Natural killer cell treated with Interleukin-12 subunit alpha and Interleukin-12 subunit beta and Interleukin-15 and Interleukin-18, amount 100 ng/mL, for 72 hours (primary cell): ENCODE measurements at places on chromosomes 2 and 18. TPM values are rescaled to one million over a fixed set of nuclear protein-coding genes. Genes with fewer than 3 reads are reported as not detected.

The GALNT14 gene
- 1.3 TPM for total RNA-seq

- no peak for DNase-seq
- H3K4me1 ChIP-seq = peaks cover 24% of the 10 kb centered on the region
- peaks cover 60% of the 10 kb centered on the region for H3K36me3 ChIP-seq
- H3K27ac ChIP-seq = peak overlapping the region; percentile 13
- no peak overlapping the region for H3K4me3 ChIP-seq
Observed at GRCh38 chr18:54157646-54158385, 66.7 kb downstream of the MBD2 start.

The TMEM198 gene
- 7.6 TPM for total RNA-seq

DNA sequence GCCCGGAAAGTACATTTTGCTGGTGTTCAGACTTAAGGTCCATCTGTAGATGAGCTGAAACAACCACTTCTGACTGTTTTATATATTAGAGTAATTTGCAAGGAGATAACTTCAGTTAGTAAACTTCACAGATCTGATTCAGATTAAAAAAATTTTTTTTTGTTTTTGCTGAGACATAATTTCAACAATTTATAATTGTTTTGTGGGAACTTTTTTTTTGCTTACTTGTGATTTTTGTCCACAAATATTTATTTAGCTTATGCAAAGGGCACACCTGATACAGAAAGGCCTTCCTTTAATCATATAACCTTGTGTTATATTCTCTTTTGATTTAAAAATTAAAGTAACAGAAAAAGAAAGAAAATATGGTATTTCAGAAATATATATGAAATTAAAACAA lies 9.6 kb upstream of the SCN9A start:
- no peak for DNase-seq
- H3K4me3 ChIP-seq = no peak overlapping the region
- H3K27me3 ChIP-seq = no peaks in the 10 kb centered on the region

GRCh38 chr18:51619283-51619682 lies 421.8 kb upstream of the MEX3C start:
- no peak for DNase-seq
- H3K27me3 ChIP-seq = peaks cover 26% of the 10 kb centered on the region
- H3K4me3 ChIP-seq = no peak overlapping the region
- no peaks in the 10 kb centered on the region for H3K4me1 ChIP-seq
